ENCODE measurements at places on chromosomes 2 and 18.
A peak's percentile ranks its signal among the peaks of the same experiment; 100 is the strongest.

GRCh38 chr2:30971231-30972025 is 164.2 kb upstream of the CAPN13 start:
- H3K27ac ChIP-seq = no peak overlapping the region
- H3K4me1 ChIP-seq = no peaks in the 10 kb centered on the region
- H3K36me3 ChIP-seq = no peaks in the 10 kb centered on the region

DNA sequence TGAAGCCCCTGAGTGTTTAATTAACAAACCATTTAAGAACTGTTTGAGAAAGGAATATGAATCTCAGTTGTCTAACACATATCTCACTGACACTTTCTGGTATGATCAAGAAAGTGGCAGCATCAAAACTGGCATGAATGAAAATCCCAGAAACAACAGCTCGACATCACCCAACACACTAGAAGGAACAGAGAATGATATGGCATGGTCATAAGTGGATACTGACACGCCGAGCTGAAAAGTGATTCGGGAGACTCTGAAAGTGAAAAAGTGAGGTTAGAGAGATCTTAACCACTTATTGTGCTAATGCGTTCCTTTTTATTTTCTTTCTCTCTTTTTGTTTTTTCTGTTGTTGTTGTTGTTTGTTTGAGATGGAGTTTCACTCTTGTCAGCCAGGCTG is 37.9 kb downstream of the MRPL35 start:
- no peaks in the 10 kb centered on the region for H3K4me1 ChIP-seq
- no peak overlapping the region for H3K4me3 ChIP-seq
- H3K27me3 ChIP-seq = peaks cover 4% of the 10 kb centered on the region
- H3K36me3 ChIP-seq = no peaks in the 10 kb centered on the region

- DNase-seq = no peak
- H3K27ac ChIP-seq = peak overlapping the region; percentile 35
- no peaks in the 10 kb centered on the region for H3K36me3 ChIP-seq
- H3K27me3 ChIP-seq = no peaks in the 10 kb centered on the region
- peaks cover 27% of the 10 kb centered on the region for H3K4me1 ChIP-seq
- H3K4me3 ChIP-seq = peak overlapping the region; percentile 52
Measured at GRCh38 chr2:105746177-105747080, 1.7 kb downstream of the NCK2 start.

DNA sequence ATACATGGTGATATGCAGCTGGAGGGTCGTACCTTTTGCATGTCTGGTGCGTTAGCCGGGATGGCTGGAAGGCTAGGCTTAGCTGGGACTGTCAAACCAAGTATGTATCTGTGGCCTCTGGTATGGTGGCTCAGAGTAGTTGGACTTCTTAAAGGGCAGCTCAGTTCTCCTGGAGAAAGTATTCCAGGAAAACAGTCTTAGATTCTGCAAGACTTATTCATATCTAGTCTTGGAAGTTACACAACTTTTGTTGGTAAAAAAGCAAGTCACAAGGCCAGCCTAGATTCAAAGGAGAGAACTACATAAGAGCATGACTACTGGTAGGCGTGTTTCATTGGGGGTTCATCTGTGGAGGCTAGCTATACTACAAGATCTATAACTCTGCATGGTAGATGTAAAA is 45.5 kb downstream of the EML4 start:
- DNase-seq = no peak
- H3K36me3 ChIP-seq = no peaks in the 10 kb centered on the region
- H3K27ac ChIP-seq = no peak overlapping the region

Measured in keratinocyte (primary cell).